Activated CD8-positive, alpha-beta memory T cell treated with anti-CD3 and anti-CD28 coated beads for 48 hours (primary cell): ENCODE measurements at places on chromosomes 5 and 9.

DNA sequence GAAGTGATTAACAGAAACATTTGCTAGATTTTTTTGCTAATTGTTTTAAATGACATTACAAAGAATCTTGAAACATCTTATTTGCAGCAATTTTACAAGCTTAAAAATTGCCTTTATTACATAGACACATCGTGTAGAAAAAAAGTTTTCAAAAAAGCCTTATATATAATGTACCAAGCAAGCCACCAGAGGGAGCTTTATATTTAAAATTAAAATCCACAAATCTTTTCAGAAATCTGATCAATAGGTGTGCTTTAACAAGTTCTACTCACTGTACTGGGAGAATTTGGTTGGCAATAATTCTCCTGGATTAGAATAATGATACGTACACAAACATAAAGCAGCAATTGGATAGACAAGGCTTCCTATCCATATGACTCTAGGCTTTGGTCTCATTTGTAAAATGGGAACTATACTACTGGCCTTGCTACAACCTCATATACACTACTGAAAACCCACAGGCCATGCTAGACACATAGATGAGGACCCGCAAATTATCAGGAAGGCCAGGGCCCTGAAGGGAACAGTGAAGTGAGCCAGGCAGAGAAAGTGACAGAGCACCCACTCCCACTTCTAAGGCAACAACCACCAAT, 4.8 kb downstream of the PSMB7 start:
- no peak for DNase-seq

- DNase-seq, result no peak
Observed at GRCh38 chr5:19240170-19240569, 747.8 kb downstream of the CDH18 start.

GRCh38 chr5:2575292-2575691, 176.2 kb downstream of the IRX2 start:
- DNase-seq, result no peak

GRCh38 chr5:39319395-39319794, 44.9 kb downstream of the C9 start:
- DNase-seq, result no peak

DNA sequence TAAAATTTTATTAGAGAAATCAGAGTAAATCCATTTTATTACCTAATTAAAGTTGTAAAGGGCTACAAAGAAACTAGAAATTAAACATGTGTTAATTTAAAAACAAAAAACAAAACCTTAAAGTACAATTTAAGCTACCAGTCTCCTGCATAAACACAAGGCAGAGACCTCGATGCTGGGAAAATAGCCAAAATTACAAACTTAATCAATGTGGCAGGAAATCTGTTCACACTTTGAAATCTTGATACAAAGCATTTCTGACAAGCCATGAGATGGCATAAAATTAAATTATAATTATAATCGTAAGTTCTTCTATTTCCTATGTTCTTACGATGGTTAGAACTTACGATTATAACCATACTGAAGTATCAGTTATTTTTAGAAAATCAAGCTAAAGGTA, 158.0 kb upstream of the FREM1 start:
- no peak for DNase-seq

- DNase-seq, result no peak
Observed at GRCh38 chr5:131171276-131171810, 599 bp downstream of the LYRM7 start.

- DNase-seq, result no peak
Observed at GRCh38 chr9:118596374-118597015, 772.7 kb downstream of the BRINP1 start.

DNA sequence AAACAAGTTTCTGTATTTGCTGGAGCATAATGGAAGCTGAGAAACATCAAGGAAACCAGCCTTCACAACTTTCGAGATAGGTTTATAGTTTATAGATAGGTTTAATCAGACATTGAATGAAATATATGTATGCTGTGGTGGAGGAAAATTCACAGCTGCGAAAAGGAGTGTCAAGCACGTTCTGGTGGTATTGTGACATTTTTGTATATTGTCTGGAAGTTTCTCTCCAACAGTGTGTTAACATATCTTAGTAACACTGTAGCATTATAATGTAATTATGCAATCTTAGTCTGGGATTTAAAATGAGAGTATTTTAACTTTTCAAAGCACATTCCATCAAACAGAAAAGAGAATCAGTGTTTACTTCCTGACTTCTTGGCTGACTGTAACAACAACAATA, 50.0 kb downstream of the FCHO2 start:
- no peak for DNase-seq
